Left renal cortex interstitium (tissue), 4 donors: ENCODE measurements at places on chromosomes 7 and 10. TPM values are rescaled to one million over a fixed set of nuclear protein-coding genes. Genes with fewer than 3 reads are reported as not detected.

DNA sequence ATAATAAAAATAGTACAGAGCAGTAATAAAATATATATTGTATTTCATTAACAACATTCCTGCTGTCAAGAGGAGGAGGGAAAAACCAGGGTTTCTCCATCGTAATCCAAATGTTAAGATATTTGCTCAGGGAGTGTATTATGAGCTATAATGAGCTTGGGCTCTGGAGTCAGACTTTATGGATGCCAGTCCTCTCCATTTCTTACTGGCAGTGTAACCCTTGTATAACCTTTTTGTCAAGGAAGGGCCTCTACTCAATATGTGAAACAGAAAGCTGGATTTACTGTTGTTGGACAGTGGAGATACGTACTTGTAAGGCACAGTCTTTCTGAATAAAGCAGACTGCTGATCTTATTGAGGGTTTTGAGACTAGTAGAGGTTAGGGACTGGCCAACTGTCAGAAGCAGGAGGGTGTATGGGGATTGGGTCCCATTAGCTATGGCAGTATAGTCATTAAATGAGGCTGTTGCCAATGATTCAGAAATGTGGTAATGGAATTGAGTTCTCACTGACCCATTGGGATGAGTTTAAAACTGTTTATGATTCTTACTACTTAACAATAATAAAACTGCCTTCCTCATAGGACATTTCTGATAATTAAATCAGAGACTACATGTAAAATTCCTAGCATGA lies 56.5 kb downstream of the ZNF277 start:
- DNase-seq: no peak

AKR1C8 gene
- polyA plus RNA-seq: 0.20 TPM

DNA sequence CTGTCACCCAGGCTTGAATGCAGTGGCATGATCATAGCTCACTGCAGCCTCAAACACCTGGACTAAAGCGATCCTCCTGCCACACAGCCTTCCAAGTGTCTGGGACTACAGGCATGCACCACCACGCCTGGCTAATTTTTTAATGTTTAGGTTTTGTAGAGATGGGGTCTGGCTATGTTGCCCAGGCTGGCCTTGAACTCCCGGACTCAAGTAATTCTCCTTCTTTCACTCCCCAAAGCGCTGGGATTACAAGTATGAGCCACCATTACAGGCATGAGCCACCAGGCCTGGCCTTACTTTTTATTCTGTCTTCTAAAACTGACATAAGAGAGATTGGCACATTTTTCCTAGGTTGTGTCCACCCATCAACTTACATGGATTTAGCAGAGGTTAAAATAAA lies 33.3 kb downstream of the TACC2 start:
- no peak for DNase-seq

DNA sequence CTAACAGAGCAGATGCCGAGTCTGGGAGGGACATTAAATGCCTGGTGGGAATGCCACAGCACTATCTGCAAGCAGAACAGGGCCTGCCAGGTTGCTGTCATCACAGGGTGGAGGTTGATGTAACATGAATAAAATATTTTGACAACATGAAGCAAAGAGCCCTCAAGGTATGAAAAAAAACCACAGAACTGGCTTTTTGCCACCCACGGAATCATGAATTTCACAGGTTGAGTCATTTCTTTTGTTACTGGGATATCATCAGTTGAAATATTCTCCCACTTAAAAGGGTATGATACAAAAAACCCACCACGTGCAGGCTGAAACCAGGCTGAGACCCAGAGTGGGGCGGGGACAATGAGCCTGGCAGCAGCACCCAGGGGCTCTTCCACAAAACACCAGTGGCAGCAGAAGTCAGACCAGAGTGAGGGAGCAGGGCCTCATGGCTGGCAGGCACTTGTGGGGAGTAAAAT lies 220.1 kb downstream of the TNS3 start:
- DNase-seq: no peak

TMEM236 gene
- polyA plus RNA-seq: 0.31 TPM

DNA sequence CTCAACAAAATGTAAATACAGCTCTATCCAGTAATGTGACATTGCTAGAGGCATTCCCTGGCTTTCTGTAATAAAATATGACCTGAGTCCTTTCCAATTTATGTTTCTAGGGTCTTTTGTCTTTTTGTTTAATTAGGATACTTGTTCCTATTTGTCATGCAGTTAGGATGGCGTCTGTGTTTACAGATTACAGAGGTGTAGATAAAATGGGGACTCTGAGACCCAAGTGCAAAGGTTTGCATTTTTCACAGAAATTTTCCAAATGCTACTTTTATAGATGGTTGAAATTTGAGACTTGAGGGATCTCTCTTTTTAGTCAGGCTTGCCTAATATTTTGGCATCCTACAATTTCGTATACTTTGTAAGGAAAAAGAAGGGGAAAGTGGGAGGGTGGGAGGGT lies 332.4 kb downstream of the PTEN start:
- DNase-seq: no peak

DNA sequence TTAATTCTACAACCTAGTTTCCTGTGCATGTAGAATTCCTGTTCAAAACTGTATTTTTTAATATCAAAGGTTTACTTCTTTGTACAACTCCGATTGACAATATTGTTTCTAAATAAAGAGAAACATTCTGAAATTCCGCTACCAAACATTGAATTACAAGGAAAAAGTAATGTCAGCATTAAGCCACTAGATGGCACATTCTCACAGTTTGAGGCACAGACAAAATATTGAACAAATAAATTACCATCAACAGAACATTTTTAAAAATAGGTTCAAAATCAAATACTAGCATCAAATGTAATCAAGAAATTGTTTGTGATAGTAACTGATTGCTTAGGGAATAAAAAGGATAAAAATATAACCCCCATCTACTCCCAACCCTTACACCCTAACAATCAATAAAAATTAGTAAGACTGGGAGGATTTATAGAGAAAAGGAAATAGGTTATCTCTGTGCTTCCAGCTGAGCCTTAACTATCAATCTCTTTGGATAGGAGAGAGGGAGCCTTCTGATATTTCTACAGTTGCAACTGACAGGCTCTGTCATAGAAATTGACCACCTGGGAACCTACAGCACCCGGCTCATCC lies 86.6 kb upstream of the C7orf33 start:
- DNase-seq: no peak

PRF1 gene
- 0.33 TPM for polyA plus RNA-seq
